Neural crest cell (in vitro differentiated cells): ENCODE measurements at places on chromosomes 16 and 17.

DNA sequence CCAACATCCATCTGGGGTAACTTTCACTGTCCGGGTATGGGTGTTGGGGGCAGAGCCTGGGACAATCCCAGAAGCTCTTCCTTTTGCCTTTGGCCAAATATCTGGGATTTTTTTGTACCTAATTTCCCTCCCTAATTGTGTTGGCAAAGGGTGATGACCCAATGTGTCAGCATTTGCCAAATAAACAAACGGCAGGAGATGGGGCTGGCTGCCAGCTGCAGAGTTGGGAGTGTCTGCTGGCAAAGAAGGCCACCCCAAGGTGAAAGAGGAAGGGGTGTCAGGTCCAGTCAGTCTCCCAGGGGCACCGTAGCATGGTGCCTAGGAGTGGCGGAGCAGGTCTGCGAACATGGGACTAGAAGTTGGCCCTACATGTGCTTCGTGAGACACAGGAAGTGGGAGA is 73.0 kb downstream of the SLC6A2 start:
- no peak overlapping the region for H3K4me3 ChIP-seq
- H3K27ac ChIP-seq, result no peak overlapping the region
- DNase-seq, result no peak
- H3K36me3 ChIP-seq, result no peaks in the 10 kb centered on the region

DNA sequence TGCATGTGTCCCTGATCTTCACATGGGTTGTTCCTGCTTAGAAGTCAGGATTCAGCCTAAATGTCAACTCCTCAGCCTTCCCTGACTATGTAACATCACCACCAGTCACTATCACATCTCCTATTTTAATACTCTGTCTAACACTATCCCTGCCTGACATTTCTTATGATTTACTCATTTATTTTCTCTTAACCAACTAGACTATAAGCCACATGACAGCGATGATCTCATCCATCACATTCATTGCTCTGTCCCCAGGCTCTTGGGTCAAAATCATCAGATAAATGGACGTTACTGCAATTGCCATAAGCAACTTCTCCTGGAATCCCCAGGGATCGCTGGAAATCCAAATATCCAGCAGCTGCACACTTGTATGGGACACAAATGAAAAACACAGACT is 15.7 kb downstream of the CDRT4 start:
- DNase-seq, result no peak
- H3K4me1 ChIP-seq, result peaks cover 29% of the 10 kb centered on the region
- H3K4me3 ChIP-seq, result no peak overlapping the region
- peaks cover 4% of the 10 kb centered on the region for H3K36me3 ChIP-seq
- H3K27me3 ChIP-seq, result no peaks in the 10 kb centered on the region

DNA sequence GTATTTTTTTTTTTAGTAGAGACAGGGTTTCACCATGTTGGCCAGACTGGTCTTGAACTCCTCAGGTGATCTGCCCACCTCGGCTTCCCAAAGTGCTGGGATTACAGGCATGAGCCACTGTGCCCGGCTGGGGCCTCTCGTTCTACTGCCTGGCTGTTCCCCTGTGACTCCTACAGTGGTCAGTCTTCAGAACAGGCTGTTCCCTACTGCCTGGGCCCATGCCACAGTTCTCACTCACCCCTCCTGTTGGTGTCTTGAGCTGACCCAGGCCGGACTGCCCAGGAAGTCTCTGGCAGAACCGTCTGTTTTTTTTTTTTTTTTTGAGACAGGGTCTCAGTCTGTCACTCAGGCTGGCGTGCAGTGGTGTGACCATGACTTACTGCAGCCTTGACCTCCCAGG is 3.3 kb downstream of the CDK3 start:
- H3K4me1 ChIP-seq, result no peaks in the 10 kb centered on the region
- H3K27me3 ChIP-seq, result no peaks in the 10 kb centered on the region
- no peak for DNase-seq
- no peak overlapping the region for H3K27ac ChIP-seq

DNA sequence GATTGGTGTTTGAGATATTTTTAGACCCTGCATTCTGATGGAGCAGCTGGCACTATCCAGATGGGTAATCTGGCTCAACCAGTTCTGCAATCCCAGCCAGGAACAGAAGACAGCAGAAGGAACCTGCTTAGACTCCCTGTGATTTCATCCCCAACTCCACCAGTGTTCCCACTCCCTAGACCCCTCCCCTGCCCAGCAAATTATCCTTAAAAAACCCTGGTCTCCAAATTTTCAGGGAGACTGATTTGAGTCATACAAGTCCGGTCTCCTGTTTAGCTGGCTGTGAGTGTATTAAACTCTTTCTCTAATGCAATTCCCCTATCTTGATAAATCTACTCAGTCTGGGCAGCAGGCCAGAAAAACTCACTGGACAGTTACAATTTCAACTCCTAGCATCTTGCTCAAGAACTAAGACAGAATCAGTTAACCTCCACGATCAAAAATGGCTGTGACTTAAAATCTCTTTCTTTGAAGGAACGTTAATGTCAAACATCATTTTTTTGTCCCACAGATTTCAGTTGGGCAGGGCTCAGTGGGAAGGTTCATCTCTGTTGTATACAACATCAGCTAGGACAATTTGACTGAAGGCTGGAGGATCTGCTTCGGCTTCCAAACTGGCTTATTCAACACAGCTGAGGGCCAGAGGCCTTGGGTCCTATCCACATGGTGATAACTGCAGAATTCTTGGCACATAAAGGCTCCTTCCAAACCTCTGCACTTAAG is 4.9 kb upstream of the RBL2 start:
- no peaks in the 10 kb centered on the region for H3K36me3 ChIP-seq
- H3K27ac ChIP-seq, result no peak overlapping the region
- no peak for DNase-seq
- H3K4me3 ChIP-seq, result no peak overlapping the region

GRCh38 chr17:67696853-67697498 is 20.8 kb upstream of the NOL11 start:
- H3K36me3 ChIP-seq, result peaks cover 2% of the 10 kb centered on the region
- H3K27ac ChIP-seq, result peak overlapping the region; percentile 65
- H3K4me3 ChIP-seq, result no peak overlapping the region
- H3K27me3 ChIP-seq, result no peaks in the 10 kb centered on the region
- H3K4me1 ChIP-seq, result peaks cover 14% of the 10 kb centered on the region

DNA sequence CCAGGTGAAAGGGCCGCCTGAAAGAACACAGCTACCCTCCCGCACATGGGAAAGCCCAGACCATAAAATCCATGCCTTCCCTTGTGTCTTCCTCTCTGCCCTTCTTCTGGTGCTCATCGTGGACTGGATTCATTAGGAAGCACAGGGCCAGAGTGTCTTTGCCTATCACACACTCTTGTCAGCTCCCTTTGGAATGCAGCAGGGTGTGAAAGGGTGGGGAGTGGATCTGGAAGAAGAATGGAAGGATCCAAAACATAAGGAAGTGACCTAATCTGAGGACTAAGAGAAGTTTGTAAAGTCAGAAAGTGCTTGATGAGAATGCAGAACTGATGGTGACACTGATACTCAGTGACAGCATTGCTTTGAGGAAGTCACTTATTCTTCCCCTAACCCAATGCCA is 1147.3 kb upstream of the GOT2 start:
- H3K4me1 ChIP-seq, result no peaks in the 10 kb centered on the region
- no peak overlapping the region for H3K4me3 ChIP-seq
- no peak for DNase-seq
- H3K27me3 ChIP-seq, result no peaks in the 10 kb centered on the region
- H3K27ac ChIP-seq, result no peak overlapping the region

GRCh38 chr16:10729104-10730048 is 14.3 kb upstream of the NUBP1 start:
- no peak for DNase-seq
- H3K4me1 ChIP-seq, result no peaks in the 10 kb centered on the region
- no peak overlapping the region for H3K27ac ChIP-seq
- H3K27me3 ChIP-seq, result no peaks in the 10 kb centered on the region
- H3K4me3 ChIP-seq, result no peak overlapping the region
- peaks cover 2% of the 10 kb centered on the region for H3K36me3 ChIP-seq

DNA sequence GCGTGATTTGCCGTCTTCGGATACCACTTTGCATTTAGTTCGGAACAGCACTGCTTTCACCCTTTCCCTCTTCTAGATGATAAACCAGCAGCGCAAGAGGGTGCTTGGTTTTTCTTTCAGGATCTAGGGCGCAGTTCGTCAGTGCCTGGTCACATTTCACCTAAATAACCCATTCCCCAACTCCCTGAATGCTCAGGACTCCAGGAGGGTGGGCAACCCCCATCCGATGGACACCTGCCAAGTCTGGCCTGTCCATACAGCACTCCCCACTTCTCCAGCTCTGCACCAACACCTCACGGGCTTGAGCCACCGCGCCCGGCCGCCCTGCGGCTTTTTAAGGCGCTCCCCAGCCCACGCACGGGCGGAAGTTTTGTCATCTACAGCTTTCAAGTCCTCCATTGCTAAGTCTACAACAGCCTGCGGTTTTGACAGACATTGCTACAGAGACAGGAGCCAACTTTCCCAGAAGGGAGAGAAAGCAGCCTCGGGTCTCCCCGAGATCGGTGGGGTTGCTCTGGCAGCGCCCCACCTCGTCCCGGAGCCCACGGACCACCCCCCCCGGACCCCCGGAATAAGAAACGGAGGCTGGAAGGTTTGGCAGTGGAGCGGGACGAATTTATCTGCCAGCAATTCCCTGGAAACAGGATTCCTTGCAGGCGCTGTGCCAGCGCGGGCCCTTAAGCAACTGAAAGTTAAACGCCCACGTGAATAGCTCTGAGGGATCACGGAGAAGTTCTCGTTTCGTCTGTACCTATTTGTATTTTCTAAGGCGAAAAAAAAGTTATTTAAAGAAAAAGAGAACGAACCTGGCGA is 38.6 kb upstream of the SLFN13 start:
- H3K27ac ChIP-seq, result no peak overlapping the region
- H3K36me3 ChIP-seq, result peaks cover 2% of the 10 kb centered on the region
- no peak for DNase-seq
- H3K4me1 ChIP-seq, result no peaks in the 10 kb centered on the region
- peaks cover 96% of the 10 kb centered on the region for H3K27me3 ChIP-seq

GRCh38 chr17:47275245-47275984 is 21.8 kb downstream of the ITGB3 start:
- H3K27me3 ChIP-seq, result no peaks in the 10 kb centered on the region
- peak overlapping the region; percentile 36 for H3K27ac ChIP-seq
- peak overlapping the region; percentile 65 for H3K4me3 ChIP-seq
- H3K36me3 ChIP-seq, result no peaks in the 10 kb centered on the region

DNA sequence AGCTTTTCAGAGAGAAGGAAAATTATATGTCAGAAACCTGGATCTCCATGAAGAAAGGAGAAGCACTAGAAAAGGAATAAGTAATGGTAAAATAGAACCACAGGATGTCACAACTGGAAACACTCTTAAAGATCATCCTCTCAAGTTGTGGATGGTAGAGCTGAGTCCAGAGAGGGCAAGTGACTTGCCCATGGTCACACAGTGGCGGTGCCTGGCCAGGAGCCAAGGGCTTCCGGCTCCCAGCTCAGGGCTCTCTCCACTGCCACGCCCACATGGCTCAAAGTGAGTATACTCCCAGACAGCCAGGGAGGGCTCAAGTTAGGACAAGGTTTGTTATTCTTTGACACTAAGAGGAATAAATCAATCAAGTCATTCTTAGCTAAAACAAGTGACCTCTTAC is 159.8 kb downstream of the COPRS start:
- no peak overlapping the region for H3K4me3 ChIP-seq
- H3K27me3 ChIP-seq, result peaks cover 8% of the 10 kb centered on the region
- DNase-seq, result no peak
- peaks cover 22% of the 10 kb centered on the region for H3K4me1 ChIP-seq
- H3K36me3 ChIP-seq, result no peaks in the 10 kb centered on the region
- no peak overlapping the region for H3K27ac ChIP-seq

DNA sequence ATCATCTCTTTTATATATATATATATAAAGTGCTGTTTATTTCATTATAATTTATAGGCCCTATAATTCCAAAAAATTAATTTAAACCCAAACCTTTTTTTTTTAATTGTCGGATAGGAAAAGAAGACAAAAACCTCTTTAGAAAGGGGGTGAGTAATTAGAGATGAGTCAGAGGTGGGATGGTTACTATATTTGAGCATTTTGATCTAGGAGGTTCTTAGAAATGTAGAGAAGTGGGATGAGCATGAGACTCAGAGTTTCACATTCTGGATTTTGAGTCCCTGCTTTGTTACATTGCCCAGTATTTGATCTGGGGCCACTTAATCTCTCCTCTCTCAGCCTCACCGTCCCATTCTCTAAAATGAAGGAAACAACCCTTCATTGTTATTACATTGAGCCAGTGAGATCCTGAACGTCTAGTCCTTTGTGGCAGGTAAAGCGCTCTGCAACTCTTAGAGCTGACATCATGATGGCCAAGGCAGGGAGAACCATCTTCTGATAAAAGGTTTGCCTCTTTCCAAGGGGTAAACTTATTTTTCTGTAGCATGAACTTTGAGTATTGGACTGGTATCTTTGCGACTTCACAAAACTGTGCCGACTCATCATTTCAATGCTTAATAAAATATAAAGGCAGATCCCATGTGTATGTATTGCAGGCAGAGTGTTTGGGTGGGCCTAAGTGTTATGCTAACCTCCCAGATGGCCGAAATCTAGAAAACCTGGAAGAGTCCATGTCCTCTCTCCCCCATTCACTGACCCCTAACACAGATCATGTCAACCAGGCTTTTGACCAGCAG is 21.3 kb downstream of the HS3ST3B1 start:
- H3K4me3 ChIP-seq, result peak overlapping the region; percentile 27
- no peaks in the 10 kb centered on the region for H3K27me3 ChIP-seq
- peaks cover 6% of the 10 kb centered on the region for H3K36me3 ChIP-seq
- H3K27ac ChIP-seq, result peak overlapping the region; percentile 21

DNA sequence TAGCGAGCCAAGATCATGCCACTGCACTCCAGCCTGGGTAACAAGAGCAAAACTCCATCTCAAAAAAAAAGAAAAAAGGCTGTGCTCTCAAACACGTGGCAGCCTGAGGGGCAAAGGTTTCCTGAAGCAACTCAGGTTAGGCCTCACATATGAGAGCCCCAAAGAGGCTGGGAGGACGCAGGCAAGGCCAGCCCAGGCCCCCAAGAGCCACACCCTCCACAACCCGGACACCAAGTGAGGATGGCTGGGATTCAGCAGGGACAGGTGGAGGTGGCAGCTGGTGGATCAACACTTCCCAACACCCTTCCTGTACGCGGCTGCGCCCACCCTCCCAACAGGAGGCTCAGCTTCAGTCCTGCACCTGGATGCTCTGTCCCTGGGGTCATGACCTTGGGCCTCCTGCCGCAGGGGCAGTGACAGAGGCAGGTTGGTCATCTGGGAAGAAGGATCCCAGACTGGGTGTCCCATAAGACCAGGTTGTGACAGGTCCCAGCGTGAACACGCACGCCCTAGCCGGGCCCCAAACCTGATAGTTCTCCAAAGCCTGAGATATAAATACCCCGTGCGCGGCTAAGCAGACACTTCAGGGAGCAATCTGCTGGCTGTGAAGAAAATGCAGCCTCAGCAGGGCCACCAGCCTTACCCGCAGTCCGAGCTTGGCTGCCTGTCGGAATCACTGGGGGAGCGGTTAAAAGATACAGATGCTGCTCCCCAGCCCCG is 78.1 kb downstream of the TIMM22 start:
- no peak overlapping the region for H3K4me3 ChIP-seq
- DNase-seq, result no peak
- H3K36me3 ChIP-seq, result no peaks in the 10 kb centered on the region
- no peaks in the 10 kb centered on the region for H3K4me1 ChIP-seq

DNA sequence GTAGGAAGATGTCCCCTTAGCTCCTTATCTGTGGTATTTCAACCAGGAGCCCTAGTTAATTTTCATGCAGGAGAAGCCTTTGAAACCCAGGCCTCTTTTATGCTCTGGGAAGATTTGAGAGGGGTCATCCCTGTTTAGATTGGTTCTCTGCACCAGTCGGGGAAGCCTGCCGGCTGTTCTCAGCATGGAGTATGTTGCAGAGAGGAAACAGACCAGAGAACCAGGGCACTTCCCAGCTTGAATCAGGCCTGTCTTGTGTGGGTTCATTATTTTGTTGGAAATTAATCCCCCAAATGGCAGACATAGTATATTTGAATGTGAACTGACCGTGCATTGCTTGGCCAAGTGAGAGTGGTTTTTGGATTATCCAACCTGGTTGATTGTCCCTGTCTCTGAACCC is 1082.1 kb upstream of the RBFOX1 start:
- peaks cover 19% of the 10 kb centered on the region for H3K4me1 ChIP-seq
- no peak overlapping the region for H3K4me3 ChIP-seq
- no peak overlapping the region for H3K27ac ChIP-seq
- DNase-seq, result no peak
